ENCODE measurements at places on chromosomes 11 and 22.
A peak's percentile ranks its signal among the peaks of the same experiment; 100 is the strongest.

DNA sequence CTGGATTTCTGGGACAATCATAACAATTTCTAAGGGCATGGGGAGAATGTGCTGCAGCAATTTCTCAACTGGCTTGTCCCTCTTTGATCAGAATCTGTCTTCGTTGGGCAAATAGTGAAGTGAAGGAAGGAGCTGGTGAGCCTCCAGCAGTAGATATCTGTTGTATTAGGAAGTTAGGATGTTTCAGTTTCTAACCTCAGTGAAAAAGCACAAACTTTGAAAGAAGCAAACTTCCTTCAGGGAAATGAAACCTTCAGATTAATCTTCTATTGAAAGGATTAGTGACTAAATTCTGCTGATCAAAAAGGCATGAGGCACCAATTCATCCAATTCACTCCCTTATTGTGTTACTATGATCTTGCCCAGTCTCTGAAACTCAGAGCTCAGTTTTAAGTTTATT, 24.3 kb downstream of the LMO2 start:
- no peak for DNase-seq

- no peak for DNase-seq
Observed at GRCh38 chr11:59501931-59502330, 1.4 kb upstream of the OR4D11 start.

DNA sequence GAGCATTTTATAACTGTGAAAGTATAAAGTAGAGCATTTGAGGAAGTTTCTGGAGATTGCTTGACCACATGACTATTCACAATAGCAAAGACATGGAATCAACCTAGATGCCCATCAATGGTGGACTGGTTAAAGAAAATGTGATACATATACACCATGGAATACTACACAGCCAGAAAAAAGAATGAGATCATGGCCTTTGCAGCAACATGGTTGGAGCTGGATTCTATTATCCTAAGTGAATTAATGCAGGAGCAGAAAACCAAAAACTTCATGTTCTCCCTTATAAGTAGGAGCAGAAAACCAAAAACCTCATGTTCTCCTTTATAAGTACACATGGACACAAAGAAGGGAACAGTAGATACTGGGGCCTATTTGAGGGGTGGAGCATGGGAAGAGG, 30.3 kb downstream of the UVRAG start:
- no peak for DNase-seq

DNA sequence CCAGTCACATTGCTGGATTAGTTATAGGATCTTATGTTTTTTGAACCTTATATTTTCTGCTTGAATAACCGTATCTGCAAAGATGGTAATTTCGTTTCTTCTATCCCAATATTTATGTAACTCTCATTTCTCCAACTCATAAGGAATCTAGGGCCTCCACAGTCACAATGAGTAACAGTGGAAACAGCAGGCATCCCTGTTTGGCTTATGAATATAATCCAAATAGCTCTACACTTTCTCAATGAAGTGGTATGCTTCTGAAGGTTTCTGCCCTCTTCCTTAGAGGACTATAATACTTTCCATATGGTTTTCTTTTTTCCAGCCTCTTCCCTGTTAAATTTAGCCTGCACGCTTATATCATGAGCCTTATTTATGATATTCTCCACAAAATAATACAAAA, 16.5 kb downstream of the ATP6V1E1 start:
- no peak for DNase-seq

DNA sequence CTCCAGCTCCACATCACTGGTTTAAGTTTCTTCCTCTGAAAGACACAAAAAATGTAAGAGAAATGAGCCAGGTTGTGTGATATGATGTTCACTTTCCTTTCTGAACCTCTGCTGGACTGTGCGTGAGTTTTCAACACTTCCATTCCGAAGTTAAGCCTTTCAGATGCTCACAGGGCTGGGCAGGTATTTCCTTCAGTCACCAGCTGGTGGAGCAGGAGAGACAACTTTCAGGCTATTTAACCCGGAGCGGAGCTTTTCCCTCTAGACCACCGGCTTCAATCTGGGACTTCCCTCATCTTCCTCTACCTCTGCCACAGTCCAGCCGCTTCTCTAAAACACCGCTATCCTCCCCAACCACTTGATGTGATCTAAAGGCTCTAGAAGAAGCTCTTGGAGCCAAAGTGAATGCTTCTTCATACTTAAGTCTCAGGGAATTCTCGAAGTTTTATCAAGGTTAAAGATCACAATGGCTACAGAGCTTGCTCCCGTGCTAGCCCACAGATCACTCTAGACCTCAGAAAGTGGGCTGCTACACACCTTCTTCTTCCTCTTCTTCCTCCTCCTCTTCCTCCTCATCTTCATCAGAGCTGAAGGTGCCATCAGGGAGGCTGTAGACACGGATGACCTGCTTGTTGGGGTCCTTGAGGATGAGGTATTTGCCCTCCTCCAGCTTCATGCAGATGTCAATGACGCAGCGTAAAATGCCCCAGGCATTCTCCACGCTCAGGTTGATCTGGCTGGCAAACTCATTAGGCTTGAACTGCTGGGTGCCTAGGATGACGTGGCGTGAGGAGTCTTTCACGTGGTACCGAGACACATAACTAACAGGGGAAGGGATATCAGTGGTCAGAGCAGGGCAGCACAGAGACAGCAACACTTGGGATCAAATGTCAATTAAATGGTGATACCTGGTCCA, 4.4 kb upstream of the FOXRED2 start:
- no peak for DNase-seq

DNA sequence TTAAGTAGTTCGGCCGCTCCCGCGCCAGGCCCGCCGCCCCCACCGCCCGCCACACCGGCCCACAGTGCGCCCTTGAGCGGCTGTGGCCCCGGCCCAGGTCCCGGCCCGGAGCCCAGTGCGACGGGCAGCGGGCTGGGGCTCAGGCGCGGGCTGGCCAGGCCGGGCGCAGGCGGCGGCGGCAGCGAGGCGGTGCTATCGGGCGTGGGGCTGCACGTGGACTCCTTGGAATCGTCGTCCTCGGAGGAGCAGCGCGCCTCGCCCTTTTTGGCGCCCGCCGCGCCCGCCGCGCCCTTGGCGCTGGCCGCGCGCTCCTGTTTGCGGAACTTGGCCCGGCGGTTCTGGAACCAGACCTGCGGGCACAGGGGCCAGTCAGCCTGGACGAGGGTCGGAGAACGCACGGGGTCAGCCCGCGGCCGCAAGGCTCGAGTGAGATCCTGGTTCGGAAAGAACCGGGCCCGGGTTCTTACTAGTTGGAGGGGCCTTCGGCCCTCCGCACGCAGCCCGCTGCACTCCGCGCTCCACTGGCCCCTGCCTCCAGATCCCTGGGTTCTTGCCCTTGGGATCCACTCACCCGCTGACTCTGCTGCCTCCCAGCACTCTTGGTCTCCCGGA, 4.0 kb downstream of the PHOX2A start:
- DNase-seq: no peak

DNA sequence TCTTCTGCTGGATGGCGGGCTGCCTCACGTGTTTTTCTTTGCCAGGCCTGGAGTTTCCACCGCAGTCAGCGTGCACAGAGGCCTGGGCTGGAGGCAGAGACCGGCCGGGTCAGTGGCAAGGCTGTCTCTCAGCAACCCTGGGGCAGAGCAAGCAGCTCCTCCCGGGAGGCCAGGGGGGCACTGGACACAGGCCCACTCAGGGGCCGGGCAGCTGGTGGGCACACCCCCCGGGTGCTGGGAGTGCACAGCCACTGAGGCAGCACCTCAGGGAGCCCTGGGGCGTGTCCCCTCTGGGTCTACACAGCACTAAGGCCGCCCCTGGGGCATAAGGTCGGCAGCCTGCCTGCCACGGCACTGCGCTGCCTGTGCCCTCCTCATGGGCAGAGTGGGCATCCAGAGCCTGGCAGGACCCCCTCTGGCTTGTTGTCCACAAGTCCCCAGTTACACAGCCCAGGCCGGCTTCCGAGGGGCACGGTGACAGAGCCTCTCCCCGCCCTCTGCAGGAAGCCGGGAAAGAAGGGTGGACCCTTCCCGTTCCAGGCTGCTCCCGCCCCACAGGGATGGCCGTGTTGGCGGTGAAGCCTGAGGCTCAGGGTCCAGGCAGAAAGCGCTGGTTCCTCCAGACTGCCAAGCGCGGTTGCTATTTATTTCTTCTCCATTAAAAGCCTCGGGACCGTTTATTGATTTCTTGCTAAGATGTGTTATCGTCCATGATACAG, 18.5 kb upstream of the TH start:
- DNase-seq: no peak

DNA sequence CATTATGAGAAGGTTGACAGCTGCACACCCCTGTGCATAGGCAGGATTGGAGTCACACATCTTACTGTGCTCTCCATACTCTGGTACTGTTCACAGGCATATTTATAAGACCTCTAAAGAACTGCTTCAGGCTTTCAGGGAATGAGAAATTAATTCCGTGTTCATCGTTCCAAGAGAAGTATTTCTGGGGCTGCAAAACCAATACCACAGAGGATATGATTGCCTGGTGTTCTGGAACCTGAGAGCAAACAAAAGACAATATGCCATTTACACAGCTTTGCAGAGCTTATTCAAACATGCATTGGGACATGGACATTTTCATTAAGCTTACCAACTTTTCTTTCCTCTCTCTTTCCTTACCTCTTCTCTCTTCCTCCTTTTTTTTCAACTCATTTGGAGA, 388.7 kb downstream of the NTM start:
- no peak for DNase-seq

GRCh38 chr22:44550711-44551491, 52.9 kb upstream of the RTL6 start:
- peak; percentile 12 for DNase-seq

GRCh38 chr11:65655570-65656332, 7.0 kb downstream of the RELA start:
- DNase-seq: no peak

DNA sequence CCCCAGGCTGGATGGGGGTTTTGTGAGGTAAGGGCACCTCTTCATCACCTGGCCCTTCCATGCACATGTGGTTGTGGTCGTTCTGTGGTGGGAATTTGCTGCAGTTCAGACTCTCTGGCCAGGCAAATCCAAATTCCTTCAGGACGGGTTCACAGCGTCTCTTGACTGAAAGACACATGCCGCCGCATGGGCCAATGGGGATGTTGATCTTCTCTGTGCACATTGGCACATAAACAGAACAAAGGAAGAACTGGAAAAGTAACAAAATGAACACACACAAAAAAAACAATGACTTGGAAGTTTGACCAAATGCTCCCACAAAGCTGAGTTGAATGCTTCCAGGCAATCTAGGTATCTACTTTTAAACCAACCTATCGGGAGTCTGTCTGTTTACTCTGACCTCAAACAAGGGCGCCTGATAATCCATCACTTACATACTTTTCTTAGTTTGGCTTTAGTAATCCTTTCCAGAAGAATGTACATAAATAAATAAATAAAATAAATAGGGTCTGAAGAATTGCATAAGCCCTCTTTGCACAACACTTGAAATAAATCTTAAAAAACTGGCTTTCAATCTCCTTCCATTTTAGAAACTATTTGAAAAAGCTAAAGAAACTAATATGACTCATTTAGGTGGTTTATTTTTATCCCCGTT, 2.8 kb downstream of the FZD4 start:
- DNase-seq: no peak

DNA sequence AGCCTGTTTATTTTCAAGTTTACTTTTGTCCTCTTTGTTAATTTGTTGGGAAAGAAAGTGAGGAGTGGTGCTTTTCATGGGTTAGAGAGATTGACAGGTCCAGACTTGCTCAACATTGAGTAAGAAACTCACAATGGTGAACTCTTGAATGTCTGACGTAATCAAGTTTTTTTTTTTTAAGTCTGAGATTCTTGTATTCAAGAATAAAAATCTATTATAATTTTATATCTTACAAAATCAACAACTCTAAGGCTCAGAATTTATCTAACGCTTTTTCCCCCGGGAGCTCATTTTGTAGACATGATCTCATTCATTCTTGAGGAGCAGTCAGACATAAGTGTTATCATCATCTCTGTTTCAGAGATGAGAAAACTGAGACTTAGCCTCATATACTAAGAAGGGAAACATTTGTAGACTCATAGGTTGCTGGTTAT, 39.1 kb upstream of the SPTBN2 start:
- DNase-seq: no peak

DNA sequence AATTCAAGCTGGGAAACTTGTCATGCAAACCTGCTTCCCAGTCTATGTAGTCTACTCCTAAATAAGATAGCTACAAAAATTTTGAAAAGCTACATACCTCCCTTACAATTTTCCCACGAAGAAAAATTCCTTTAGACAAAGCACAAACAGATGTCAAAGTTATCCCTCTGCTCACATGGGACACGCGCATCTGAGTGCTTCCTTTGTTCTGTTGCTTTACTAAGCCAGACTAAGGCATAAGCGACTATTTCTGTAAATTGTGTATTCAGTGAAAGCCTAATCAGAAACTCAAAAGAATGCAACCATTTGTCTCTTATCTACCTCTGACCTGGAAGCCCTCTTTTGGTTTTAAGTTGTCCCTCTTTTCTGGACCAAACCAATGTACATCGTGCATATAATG, 583.7 kb upstream of the B3GAT1 start:
- DNase-seq: no peak

GRCh38 chr22:43262990-43263644, 76.2 kb upstream of the TTLL12 start:
- no peak for DNase-seq

GRCh38 chr22:30317778-30318177, 9.0 kb downstream of the TBC1D10A start:
- no peak for DNase-seq

- no peak for DNase-seq
Observed at GRCh38 chr11:6574816-6575715, 28.4 kb downstream of the RRP8 start.

GRCh38 chr22:30969532-30970355, 679 bp downstream of the TUG1 start:
- DNase-seq: peak; percentile 27

DNA sequence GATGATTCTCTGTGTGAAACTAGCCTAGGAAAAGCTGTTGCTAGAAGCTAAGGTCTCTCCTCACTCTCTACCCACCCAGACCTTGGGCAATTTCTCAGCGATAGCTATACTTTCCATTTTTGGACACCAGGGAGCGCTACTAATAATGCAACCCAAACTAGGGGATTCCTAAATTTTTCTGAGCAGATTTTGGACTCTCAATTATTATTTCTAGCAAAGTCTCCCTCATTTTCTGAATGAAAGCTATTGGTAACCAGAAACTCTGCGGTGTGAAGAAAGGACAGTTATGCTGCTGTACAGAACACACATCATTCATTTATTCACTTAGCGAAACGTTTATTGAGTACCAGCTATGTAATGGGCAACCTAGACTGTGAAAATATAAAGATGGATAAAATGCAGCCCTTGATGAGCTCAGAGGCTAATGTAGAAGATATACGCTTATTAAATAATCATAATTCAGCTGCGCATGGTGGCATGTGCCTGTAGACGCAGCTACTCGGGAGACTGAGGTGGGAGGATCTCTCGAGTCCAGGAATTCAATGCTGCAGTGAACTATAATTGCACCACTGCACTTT, 6.1 kb upstream of the STIM1 start:
- DNase-seq: no peak

GRCh38 chr11:73143126-73143838, 1.2 kb upstream of the FCHSD2 start:
- DNase-seq: no peak

DNA sequence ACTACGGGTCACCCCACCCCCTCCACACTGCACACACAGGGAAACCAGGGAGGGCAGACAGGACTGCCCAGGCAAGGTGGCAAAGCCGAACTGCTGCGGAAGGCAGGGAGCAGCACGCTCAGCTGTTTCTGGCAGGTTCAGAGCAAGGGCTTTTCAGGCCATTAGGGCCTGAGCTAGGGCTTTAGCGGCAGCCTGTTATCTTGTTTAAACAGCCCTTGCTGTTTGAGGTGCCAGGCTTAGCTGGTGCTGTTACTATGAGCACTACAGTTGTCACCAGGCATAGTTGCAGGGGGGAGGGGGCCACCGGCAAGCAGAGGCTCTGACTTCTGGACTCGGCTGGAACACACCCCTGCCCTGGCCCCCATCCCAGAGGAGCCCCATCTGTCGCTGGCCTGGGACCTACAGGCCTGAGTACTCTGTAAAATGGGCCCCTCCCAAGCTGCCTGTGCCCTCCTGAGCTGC, 34.9 kb downstream of the RSPH14 start:
- DNase-seq: no peak
